ENCODE measurements at places on chromosomes 7 and 10.

- DNase-seq = peak; percentile 46
Measured at GRCh38 chr10:113126229-113127201, 176.5 kb downstream of the TCF7L2 start.

- DNase-seq = no peak
Measured at GRCh38 chr7:92837000-92837749, 802 bp upstream of the CDK6 start.

DNA sequence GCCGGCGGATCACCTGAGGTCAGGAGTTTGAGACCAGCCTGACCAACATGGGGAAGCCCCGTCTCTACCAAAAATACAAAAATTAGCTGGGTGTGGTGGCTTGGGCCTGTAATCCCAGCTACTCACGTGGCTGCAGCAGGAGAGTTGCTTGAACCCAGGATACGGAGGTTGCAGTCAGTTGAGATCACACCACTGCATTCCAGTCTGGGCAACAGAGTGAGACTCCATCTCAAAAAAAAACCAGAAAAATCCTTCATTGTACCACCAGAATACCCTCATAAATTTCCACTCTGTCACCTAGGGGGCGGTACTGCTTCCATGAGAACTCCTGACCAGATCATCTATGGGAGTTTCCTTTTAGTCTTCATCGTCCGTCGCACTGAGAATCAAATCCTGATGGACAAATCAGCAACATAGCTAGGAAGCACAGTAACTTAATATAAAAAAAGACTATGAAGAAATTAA, 225.8 kb upstream of the KLF14 start:
- peak; percentile 18 for DNase-seq

DNA sequence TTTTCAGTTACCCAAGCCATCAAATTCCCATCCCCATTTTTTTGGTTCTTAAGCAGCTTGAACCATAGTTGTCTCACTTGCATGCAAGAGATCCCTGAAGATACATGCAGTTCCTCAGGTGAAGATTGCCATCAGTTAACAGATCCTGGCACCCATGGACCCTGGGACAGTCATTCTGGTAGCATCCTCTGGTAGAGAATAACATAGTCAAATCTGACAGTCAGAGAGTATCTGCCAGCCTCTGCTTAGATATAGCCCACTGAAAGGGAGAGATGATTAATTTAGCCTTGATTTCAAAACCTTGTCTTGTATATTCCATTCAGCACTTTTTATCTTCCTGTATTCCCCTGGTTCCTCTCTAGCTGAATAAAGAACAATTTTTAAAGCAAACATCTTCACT, 280.4 kb downstream of the KCNMA1 start:
- no peak for DNase-seq

DNA sequence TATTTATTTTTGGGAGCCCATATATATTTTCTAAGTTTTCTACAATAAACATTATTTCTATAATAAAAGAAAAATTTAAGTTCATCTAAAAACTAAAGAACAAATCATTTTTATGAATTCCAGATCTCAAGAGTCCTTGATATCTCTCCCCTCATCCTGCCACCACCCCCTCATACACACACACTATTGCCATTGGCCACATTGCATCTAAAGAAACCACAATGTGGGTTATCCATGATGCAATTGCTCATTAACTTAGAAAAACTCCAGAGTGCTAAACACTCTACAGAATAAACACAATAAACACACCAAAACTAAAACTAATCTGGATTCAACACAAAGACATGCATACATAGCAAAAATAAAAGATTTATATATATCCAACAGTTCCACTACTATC, 37.8 kb downstream of the FAM13C start:
- no peak for DNase-seq

GRCh38 chr7:68787566-68787965, 810.7 kb upstream of the AUTS2 start:
- no peak for DNase-seq

DNA sequence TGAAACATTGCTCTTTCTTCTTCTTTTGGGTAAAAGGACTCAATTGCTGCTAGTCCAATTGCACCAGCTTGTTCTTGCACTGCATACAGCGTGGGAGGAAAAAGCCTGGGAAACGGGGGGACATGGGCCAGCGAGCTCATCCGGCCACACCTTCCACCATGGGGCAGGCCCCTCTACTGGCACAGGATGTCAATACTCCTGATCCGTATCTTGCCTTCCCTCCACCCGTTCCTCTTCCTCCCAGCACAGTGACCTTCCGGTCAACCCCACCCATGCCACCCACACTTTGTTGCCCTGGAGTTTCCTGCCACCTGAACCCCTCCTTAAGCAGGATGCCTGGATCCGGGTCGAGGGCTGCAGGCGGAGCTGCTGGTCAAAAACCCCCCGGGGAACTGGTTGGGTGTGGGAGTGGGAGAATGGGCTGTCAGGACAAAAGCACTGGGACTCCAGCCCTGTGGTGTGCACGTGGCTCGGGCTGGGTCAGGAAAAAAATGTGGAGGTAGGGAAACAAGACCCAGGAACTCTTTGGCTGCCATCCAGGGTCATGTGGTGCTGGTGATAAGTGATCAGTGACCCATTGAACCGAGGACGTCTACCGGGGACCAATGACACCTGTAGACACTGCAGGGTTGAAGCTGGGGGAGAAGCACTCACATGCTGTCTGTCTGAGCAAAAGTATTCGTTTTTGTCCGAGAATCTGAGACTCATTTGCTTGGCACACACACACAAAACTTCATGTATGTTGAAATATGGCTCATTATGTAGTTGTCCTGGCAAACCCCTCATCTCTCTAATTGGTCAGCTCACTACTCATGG, 8.1 kb downstream of the IL2RA start:
- DNase-seq = no peak

DNA sequence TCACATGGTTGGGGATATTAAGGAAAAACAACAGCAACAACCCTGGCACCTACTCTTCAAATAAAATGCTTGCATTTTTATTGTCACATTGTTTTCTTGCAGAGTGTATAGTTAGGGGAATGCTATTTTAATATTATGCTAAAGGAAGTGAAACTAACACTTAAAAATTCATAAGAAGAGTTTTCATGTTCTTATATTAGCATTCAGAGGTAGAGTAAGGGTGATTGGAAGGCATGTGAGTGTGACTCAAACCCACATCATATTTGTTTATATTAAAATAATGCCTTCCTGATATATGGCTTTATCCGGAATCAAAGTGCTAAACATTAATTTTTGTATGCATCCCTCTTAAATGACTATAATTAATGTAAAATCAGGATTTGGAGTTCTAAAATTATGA, 59.8 kb upstream of the TES start:
- no peak for DNase-seq

GRCh38 chr7:29139796-29140195, 6.5 kb downstream of the CPVL start:
- no peak for DNase-seq

GRCh38 chr7:126881315-126881714, 371.4 kb downstream of the GRM8 start:
- DNase-seq = no peak

DNA sequence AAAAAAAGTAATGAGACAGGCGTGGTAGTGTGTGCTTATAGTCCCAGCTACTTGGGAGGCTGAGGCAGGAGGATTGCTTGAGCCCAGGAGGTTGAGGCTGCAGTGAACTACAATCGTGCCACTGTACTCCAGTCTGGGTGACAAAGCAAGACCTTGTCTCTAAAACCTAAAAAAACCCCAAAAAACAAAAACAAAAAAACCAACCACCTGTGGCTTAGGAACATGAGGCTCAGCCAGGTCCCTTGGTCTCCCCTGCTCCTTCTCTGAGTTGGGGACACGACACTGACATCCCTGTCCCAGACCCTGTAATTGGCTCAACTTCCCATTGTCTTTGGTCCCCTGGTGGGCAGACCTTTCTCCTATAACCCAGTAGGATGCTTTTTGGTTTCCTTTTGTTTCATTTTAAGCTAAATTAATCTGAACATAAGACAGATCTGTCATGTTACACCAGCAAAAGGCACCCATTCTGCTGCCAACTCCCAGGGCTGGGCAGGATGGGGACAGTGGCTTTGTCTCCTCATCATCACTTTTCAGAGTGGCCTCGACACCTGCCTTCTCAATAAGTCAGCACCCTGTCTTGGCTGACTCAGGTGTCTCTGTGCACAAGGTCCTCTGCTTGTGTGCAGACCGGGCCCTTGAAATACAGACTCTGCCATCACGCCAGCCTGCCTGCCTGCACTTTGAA, 74.4 kb downstream of the MYL10 start:
- no peak for DNase-seq

DNA sequence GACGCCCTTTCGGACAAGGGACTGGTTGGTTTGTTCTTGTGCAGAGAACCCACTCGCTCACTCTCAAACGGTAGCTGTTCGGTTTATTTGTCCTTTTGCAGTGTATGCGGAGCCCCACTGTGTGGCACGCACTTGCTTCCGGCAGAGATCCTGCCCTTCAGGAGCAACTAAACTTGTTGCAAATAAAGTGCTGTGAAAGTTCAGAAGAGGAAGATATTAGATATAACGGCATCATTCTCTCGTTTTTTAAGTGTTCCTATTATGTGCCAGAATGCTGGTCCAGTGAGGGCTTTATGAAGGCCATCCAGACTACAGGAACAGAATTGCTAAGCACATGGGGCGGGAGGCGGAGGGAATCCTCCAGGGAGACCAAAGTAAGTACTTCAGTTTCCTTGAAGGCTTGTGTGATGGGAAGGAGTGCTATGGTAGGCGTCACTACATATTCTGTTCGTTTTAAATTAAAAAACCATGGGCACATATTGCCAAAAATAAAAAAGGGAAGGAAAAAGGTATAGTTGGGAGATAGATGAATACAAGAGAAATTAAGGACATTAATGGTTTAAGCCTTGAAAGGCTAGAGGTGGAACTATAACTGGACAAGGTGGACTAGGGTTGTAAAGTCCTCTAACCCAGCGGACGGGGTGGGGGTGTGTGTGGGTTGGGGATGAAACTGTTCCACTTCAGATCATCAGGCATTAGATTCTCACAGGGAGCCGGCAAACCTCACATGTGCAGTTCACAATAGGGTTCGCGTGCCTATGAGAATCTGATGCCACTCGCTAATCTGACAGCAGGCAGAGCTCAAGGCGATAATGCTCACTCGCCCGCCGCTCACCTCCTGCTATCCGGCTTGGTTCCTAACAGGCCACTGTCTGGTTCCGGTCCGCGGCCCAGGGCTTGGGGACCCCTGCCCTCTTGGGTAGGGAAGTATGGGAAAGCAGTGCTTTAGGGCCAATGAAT, 704 bp upstream of the ERLIN1 start:
- DNase-seq = no peak

- DNase-seq = no peak
Measured at GRCh38 chr7:121714559-121715303, 158.2 kb upstream of the PTPRZ1 start.

DNA sequence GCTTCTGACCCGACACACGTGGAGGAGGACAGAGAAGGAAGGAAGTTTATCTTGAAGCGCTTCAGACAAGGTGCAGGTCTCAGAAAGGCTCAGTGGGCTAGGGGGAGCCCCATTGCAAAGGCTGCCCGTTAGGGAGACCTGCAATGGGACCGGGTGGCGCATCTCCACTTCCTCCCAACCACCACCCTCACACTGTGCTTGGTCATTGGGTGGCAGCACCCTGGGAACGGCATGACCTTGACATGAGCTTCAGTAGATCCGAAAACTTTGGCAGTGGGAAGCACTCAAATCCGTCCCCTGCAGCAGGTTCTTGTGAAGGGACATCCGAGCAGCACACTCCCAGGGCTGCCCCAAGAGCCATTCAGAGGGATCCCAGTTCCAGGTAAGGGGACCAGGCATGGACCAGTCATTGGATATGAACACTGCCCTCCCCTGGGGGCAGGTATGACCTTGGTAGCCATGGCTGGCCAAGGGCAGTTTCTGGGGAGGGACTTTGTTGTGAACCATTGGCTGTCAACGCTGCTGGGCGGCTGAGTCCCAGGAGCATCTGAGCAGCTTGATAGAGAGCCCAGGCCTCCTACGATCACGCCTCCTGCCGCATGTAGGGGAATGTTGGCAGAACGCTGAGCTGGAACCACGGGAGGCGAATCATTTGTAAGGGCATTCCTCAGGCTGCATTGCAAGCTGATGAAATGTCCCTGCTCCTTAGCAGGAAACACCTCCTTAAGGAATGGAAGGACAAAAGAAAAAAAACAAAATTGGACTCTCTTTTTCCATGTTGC, 31.7 kb downstream of the GALNTL5 start:
- DNase-seq = no peak

- no peak for DNase-seq
Measured at GRCh38 chr7:33452805-33453502, 323.6 kb downstream of the BBS9 start.

- no peak for DNase-seq
Measured at GRCh38 chr10:2143213-2143835, 406.0 kb upstream of the ADARB2 start.

All from CD4-positive, alpha-beta T cell treated with Interferon gamma for 1 hour (primary cell).